ENCODE measurements at places on chromosomes 16 and 17.

DNA sequence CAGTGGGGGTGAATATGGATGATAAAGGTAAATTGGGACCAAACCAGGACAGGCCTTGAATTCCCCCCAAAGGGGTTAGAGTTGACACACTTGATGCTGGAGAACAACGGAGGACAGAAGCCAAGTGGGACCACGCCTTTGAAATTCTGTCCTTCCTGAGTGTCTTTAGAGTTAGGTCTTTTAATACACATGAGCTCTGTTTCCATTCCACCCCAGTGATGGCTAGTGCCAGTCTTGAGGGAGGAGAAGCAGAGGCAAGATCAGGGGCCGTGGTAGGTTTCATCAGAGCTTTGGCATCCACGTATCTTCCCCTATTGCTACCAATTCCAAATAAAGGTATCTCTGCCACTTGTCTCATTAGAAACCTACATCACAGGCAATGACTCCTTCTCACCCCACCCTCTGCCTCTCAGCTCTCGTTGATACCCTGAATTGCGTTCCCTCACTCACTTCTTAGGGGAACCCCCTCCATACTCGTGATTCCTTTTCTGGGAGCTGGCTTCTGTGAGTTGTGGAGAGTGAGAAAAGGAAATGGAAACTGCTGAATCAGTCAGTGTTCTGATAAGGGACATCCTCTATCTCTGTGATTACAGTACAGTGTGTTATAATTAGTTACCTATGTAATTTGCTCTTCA, 2.4 kb upstream of the CCL3L1 start:
- DNase-seq: no peak

DNA sequence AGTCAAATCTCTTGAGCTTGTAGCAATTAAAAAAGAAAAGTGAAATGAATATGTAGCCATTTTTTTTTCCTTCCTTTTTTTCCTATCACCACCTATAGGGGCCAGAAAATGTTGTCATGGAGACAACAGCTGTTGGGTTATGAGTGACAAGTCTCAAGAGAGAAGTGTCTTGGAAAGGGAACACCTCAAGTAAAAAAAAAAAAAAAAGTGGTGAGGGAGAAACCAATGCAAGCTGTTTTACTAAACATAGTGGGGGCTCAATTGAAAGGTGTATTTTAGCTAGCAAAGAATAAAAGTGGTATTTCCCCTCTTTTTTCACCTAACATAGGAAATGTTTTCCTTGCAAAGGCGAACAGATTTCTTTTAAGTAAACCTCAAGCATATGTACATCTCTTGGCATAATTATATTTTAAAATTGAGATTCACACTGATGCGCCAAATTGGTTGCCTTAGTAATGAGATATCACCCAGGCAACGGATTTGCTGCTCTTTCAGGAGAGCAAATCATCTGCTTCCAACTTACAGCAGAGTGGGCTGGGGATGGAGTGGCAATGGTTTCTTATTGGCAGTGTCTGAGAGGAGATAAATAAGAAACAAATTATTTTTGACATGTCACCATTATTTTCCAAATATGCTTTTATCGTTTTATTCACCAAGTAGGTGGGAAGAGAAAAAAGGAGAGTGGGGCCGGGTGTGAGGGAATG, 183.6 kb downstream of the MYO1D start:
- no peak for DNase-seq

DNA sequence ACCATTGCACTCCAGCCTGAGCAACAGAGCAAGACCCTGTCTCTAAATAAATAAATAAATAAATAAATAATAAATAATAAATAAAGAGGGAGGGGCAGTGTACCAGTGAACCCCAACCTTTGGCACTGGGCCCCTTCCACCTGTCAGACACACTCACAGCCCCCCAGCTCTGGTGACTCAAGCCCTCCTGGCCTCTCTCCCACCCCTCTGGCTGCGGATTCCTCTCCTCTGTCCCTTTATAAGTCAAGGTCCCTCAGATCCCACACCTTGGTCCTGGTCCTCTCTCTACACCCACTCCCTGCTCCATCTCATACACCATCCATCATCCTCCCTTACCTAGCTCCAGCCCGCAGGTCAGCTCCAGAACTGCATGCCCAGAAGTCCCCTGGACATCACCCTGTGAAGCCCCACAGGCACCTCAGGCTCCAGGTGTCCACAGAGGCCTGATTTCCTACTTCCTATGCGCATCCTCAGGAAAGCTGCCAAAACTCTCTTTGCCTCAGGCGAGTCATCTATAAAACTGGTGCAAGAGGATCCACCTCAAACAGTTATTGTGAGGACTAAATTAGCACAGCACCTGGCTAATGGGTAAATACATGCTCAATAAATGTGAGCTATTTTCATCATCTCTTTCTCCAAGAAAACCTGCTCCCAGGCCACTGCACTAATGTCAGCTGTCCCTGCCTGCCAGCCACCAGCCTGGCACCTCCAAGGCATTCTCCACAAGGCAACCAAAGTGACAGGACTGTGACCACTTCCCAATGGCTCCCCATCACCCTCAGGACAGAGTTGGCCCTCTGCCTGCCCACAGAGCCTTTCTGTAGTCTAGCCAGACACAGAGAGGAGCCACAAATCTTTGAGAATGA, 46.8 kb downstream of the BEAN1 start:
- no peak for DNase-seq

DNA sequence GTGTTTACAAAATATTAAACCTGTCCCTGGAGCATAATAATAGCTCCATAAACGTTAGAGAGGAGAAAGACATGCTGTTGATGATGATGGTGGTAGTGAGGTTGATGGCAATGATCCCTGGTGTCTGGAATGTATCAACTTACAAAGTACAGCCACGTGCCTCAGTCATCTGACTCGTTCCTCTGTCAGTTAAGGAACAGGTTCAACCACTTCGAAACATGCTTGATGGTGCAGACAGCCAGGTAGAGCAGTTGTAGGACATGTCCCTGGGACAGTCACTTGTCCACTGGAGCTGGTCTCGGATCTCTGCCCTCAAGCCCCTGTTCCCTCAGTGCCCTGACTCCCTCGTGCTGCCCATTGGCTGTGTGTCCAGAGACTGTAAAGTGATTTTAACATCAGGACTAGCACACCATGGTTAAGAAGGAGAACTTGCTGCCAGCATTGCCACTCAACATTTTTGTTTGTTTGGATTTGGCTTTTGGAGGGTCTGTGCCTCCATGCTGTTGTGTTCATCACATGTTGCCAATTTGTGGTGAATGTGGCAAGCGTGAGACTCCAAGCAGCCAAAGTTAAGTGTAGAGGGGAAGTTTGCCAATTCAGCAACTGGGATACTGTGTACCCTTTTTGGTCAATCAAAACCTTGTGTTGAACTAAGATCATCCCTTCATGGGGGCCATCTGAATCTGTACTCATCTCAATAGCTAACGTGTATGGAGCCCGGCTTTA, 16.3 kb upstream of the SALL1 start:
- no peak for DNase-seq

- DNase-seq: no peak
These were observed 18.4 kb downstream of the OSBPL7 start for GRCh38 chr17:47803201-47803600.

GRCh38 chr17:83136931-83137330, 57.5 kb downstream of the METRNL start:
- no peak for DNase-seq

DNA sequence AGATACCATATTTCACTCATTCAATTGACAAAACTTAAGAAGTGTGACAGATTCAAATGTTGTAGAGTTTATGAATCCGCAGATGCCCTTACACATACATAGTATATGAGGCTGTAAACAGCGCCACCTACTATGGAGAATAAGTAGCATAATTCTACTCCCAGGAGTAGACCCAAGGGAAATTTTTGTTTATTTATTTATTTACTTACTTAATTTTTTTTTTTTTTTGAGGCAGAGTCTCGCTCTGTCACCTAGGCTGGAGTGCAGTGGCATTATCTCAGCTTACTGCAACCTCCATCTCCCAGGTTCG, 35.5 kb downstream of the GAN start:
- DNase-seq: no peak

DNA sequence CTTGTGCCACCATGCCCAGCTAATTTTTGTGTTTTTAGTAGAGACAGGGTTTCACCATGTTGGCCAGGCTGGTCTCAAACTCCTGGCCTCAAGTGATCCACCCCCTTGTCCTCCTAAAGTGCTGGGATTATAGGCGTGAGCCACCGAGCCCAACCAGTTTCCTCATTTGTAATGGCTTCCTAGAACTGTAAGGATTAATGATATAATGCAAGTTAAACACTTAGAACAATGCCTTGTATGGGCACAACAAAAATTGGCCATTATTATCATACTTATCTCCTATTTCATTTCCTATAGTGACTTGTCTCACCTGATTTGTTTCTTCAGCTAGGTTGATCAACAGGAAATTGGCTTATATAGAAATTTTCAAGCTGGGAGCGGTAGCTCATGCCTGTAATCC, 14.1 kb downstream of the TUBD1 start:
- no peak for DNase-seq

DNA sequence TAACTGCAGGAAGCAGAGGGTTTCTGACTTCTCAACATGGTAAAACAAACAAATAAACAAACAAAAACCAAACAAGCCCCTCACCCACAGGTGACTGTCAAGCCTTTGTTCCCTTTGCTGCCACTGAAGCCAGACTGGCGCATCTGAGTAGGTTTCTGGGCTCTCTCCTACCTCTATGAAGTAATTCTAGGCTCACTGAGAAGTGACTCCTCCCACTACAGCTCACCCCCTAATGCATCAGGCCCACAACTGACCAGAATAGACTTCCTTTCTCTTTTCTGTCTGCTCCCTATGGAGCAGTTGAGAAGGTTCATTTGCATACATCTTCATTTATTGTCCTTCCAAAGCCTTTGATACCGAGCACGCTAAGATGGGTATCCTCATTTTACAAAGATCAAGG, 77.0 kb upstream of the CCL2 start:
- DNase-seq: no peak

DNA sequence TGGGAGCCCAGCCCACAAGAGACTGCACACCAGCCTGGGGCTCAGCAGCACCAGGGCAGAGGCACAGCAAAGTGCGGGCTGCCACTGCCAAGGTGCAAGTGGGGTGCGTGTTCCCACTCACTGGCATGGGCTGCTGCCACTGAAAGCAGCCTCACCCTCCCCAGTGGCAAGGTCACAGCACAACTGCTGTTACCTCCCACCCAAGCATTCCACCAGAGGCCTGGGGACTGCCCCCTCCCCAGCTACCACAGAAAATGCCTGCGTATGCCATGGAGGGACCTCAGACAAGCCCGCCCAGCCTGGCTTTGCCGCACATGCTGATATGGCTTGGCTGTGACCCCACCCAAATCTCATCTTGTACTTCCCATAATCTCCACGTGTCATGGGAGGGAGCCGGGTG, 33.1 kb downstream of the MEAK7 start:
- no peak for DNase-seq

- no peak for DNase-seq
These were observed 5.1 kb upstream of the SOX8 start for GRCh38 chr16:976389-976931.

- DNase-seq: no peak
These were observed 2.5 kb downstream of the TK1 start for GRCh38 chr17:78184351-78184750.

DNA sequence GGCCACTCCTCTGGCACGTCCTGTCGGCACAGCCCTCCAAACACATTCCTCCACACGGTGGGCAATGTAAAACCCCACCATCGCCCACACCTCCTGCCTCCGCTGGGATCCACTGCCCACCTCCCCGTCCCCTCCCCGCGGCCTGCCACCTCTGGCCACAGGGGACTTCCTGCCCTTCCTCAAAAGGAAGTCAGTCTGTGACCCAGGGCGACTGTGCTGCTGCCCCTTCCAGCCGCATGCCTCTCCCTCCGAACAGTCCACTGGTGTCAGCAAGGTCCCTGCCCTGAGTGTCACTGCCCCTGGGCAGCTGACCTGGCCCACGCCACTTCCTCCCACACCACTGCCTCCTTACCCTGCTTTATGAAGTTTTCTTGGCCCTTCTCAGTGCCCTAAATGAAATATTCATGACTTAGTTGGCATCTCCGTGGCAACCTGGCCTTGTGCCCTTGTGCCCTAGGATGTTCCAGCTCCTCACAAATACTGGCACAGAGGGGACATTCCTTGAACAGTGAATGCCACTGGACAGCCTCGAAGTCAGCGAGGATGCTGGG, 2.0 kb downstream of the PLD6 start:
- no peak for DNase-seq

DNA sequence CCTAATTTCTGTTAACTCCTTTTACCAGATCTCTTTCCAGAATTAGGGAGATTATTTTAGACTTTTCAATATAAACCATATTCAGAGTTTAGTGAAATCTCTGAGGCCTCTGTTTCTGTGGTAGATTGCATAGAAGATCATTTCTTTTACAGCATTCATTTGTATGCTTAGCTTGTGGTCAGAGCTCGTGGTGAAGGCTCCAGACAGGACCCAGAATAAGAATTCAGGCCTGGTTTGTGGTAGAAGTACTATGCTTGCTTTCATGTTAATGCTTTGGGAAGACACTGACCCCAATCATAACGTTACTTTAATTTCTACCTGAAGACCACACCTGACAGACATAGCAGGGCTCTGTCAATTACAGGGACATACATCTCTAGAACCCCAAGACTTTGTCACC, 258.1 kb downstream of the FTO start:
- DNase-seq: no peak

GRCh38 chr17:17393976-17394375, 82.8 kb upstream of the MED9 start:
- DNase-seq: no peak

DNA sequence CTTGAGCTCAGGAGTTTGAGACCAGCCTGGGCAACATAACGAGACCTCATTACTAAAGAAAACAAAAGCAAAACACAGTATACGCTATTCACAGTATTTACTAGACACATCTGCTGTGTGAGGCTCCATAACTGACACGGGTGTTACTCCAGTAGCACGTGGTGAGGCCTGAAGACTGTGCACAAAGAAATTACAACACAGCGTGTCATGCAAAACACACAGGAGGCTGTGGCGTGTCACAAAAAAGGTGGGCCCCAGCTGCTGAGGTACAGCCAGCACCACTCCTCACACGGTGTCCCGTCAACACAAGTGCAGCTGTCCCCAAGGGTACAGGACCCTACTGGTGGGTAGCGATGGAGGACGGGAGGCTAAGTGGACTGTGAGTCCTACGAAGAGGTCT, 2.7 kb downstream of the CYBC1 start:
- DNase-seq: no peak

DNA sequence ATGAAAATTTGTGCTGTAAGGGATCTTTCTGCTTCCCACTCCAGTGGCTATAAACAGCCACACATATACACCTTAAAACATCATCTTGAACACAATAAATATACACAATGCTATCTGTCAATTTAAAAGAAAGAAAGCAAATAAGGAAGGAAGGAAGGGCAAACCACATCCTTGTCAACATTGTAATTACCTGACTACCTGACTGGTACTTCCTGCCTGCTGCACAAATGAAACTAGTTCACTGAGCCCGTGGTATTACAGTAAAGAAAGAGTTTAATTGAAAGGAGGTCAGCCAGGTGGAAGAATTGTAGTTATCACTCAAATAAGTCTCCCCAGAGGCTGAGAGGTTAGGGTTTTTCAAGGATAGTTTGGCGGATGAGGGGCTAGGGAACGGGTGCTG, 344.4 kb upstream of the ASIC2 start:
- no peak for DNase-seq

- DNase-seq: no peak
These were observed 721 bp upstream of the SOCS3 start for GRCh38 chr17:78360371-78361224.

GRCh38 chr17:60941028-60941427, 263.4 kb downstream of the BCAS3 start:
- peak; percentile 2 for DNase-seq

Data from left renal pelvis (tissue), 4 donors.